ENCODE measurements at places on chromosomes 5 and 9.
A peak's percentile ranks its signal among the peaks of the same experiment; 100 is the strongest.

- no peak for DNase-seq
Measured at GRCh38 chr9:130197888-130198287, 25.7 kb downstream of the NCS1 start.

DNA sequence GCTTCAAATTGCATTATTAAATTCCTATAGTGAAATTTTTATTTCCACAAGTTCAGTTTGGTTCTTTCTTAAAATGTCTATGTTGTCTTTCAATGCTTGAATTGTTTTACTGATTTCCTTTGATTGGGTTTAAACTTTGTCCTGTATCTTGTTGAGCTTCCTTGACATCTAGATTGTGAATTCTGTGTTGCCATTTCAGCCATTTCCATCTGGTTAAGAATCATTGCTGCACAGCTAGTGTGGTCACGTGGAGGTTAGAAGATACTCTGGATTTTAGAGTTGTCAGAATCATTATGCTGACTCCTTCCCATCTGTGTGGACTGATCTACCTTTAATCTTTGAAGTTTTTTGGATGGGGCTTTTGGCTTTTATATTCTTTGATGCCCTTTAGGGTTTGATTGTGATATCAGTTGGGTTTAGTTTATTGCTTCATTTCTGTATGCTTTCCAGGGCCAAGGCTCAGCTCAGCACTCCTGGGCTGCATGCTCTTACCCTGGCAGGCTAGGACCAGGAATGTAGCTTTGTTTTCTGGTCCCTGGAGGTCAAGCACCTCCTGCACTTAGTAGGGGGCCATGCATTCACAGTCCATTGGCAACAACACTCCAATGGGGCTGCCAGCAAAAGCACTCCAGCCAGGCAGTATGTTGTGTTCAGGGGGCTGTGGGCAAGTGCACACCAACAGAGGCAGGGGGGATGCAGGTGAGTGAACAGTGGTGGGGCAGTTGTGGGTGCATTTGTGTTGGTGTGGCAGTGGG lies 141.4 kb downstream of the PRR16 start:
- DNase-seq: no peak

- no peak for DNase-seq
Measured at GRCh38 chr5:39447059-39447458, 22.3 kb upstream of the DAB2 start.

DNA sequence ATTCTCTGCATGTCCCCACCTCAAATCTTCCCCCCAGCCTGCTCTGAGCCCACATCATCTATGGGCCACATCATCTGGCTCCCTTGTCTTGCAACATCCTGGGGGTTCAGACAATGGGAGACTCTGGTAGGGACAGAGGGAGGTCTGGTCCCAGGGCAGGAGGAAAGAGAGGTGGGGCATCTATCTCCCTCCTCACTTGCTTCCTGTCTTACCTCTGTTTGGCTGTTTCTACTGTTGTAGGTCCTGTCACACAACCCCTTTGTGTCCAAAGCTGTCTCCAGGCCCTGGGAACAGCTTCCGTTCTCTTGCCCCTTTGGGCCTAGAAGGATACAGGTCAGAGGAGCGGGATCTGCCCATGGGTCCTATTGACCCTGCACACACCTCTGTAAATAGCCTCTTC lies 227.2 kb downstream of the NSG2 start:
- no peak for DNase-seq

- DNase-seq: no peak
Measured at GRCh38 chr9:105191508-105192121, 52.8 kb upstream of the SLC44A1 start.

DNA sequence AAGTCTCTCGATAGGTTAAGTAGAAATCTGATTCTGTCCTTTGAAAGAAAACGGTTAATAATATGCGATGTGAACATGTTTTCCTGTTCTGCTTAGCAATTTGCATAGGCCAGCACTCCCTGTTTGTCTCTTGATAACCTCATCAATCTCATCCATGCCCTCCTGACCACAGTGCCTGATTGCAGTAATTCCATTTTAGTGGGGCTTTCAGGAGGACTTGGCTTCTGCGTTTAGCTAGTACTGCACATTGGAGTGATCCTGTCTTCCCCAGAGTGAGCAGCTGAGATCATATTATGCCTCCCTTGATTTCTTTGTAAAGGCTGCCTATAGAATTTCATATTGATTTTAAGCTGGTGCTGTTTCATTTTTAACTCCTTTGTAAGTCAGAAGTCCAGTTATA lies 335.9 kb upstream of the ISL1 start:
- no peak for DNase-seq

DNA sequence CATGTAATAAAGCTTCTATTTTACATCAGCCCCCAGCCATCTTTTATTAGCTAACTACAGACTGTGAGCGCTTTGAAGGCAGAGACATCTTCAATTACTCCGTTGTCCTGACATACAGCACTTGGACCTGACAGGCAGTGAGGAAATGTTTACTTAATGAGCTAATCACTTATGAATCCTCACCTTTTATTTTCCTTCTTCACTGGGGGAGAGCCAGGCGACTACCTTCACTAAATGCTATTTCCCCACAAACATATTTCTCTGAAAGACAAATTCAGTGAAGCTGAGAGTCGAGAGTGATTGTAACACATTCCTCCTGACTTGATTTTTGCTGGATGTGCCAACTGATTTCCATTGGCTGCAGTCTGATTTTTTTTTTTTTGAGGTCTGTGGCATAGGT lies 192.1 kb upstream of the CLINT1 start:
- no peak for DNase-seq

GRCh38 chr5:38723426-38723825 lies 122.4 kb upstream of the OSMR start:
- DNase-seq: no peak

- no peak for DNase-seq
Measured at GRCh38 chr9:73566627-73567026, 415.0 kb downstream of the ANXA1 start.

GRCh38 chr5:93883459-93883858 lies 142.1 kb upstream of the POU5F2 start:
- no peak for DNase-seq

- no peak for DNase-seq
Measured at GRCh38 chr5:170508036-170508435, 4.2 kb downstream of the KCNIP1 start.

GRCh38 chr5:36570301-36571095 lies 35.9 kb upstream of the SLC1A3 start:
- DNase-seq: no peak

DNA sequence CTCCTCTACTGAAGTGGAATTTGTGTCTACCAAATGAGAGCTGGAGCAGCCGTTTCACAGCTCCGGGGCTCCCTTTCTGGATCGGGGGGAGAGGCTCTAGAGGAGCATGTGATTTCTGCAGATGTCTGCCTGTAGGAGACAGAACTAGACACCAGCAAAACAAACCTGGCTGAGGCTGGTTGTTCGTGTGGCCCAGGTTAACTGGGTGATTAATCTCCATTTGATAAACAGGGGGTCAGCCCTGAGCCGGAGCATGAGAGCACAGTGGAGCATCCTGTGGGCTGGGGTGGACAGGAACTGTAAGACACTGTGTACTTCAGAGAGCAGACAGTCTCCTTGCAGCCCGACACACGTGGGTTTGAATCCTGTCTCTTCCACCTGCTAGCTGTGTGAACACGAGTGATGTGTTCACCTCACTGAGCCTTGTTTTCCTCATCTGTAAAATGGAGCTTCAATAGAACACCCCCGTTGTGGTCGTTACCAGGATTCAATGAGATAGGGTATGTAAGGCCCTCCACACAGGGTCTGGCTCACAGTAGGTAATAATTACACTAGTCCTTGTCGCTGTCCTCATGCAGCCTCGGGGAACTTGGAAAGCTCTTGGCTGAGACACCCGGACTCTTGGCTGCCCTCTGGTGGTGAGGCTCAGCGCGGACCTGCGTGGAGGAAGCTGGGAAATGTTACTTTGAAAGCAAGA lies 12.9 kb downstream of the CXCL14 start:
- DNase-seq: peak; percentile 39

All from activated naive CD8-positive, alpha-beta T cell treated with anti-CD3 and anti-CD28 coated beads, Interleukin-2, amount 50 U/mL, for 16 hours (primary cell).